Osteocyte (in vitro differentiated cells): ENCODE measurements at places on chromosomes 5 and 9. TPM values are rescaled to one million over a fixed set of nuclear protein-coding genes. Genes with fewer than 3 reads are reported as not detected.
A peak's percentile ranks its signal among the peaks of the same experiment; 100 is the strongest.

GRCh38 chr9:34252670-34253459 is 74.0 kb downstream of the UBAP1 start:
- DNase-seq = peak; percentile 88

- DNase-seq = no peak
These were observed 248.7 kb downstream of the TAF11L14 start for GRCh38 chr5:17882760-17883488.

GRCh38 chr9:117545846-117546245 is 131.0 kb upstream of the ASTN2 start:
- DNase-seq = no peak

- DNase-seq = no peak
These were observed 58.8 kb upstream of the GGTA1 start for GRCh38 chr9:121558473-121558872.

Gene PCA3
- not detected in 2 replicates for total RNA-seq

DNA sequence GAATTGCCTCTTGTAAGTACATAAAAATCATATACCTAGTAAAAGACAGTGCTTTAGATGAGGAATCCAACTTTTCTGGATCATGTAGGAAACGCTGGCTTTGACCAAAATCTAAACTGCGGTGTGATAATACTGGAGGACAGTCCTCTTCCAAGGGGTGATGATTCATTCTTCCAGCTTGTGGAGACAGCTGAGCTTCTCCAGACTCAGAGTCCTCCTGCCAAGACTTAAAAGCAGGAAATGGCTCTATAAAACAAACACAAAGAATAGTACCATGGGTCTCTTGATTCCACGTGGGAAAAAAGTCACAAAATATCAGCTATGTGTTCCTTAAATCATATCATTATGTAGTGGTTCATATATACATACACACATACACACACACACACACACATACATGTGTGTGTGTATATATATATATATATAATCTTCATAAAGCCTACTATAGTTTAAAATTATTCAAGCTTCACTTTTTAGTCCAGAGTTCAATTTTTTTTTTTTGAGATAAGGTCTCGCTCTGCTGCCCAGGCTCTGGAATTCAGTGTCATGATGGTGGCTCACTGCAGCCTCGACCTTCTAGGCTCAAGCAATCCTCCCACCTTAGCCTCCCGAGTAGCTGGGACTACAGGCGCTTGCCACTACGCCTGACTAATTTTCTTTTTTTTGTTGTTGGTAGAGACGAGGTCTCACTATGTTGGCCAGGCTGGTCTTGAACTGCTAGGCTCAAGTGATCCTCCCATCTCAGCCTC is 65.0 kb downstream of the PKD2L2 start:
- DNase-seq = no peak

Gene C5orf63
- 0.08 and 0.24 TPM in 2 replicates for total RNA-seq

GRCh38 chr9:92640398-92641091 is 29.4 kb downstream of the IPPK start:
- peak; percentile 80 for DNase-seq

DNA sequence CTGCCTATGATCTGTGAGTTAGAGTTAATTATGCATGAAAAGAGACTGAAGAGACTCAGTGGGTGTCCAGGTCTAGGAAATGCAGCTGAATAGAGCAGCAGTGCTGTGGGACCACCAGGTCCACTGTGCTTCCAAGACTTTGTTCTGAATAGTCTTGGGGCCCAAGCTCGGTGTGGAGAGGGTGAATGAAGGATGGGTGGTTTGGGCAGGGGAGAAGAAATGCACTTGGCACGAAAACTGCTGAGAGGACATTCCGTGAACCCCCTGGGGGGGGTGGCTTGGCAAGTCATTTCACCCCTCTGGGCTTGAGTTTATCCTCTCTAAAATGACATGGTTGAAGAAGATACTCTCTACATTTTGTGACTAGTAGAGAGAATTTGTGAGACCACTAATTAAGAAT is 36.0 kb upstream of the GOLPH3 start:
- DNase-seq = no peak

DNA sequence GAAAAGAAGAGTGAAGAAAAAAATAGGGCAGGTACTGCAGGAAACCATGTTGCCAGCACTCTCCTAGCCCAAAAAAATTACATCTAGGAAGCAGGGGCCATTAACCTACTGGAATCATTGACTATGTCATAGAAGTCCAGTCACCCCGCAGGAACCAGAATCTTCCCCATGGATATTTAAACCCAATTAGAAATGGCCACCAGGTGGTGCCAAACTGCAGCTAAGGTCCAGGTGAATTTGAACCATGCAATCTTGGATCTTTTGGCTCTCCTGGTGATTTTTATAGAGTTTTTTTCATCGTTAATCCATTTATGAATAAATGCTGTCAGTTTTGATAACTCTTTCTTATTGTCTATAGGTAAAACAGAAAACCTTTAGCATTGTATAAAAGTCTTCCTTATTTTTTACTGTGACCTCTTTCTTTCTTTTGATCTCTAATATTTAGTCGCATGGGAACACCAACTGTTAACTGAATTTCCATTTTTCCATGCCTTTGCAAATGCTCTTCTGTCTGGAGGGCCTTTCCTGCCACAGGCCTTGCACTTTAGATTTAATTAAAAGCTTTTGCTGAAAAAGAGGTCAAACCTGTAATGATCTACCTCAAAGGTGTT is 147.5 kb upstream of the FGF10 start:
- DNase-seq = no peak

Gene BTNL8
- total RNA-seq = not detected in 2 replicates

Gene GDA
- total RNA-seq = not detected in 2 replicates

Gene TOR2A
- 9.3 and 11.5 TPM in 2 replicates for total RNA-seq

DNA sequence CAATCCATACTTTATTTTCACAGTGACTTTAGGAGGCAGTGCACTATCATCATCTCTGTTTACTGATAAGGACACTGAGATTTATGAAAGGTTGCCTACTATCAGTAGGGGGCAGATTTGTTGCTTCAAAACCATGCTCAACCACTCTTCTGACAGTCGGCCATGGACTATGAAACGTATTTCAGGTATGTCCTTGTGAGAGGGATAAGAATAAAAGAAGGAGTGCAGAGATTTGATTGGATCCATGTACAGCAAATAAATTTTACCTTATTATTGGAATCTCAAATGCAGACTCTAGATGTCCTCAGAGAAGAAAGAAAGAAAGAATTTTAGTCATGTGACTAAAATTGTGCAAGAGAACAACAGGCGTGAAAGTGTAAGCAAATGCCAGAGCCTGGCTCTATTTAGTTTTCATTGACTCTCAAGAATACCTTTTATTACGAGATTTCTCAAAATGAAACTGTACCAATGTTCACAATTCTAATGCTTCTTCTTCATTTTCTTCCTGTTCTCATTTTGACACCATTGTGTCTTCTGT is 296.6 kb upstream of the RASA1 start:
- no peak for DNase-seq

- DNase-seq = no peak
These were observed 113.8 kb downstream of the TMC1 start for GRCh38 chr9:72635197-72635596.

DNA sequence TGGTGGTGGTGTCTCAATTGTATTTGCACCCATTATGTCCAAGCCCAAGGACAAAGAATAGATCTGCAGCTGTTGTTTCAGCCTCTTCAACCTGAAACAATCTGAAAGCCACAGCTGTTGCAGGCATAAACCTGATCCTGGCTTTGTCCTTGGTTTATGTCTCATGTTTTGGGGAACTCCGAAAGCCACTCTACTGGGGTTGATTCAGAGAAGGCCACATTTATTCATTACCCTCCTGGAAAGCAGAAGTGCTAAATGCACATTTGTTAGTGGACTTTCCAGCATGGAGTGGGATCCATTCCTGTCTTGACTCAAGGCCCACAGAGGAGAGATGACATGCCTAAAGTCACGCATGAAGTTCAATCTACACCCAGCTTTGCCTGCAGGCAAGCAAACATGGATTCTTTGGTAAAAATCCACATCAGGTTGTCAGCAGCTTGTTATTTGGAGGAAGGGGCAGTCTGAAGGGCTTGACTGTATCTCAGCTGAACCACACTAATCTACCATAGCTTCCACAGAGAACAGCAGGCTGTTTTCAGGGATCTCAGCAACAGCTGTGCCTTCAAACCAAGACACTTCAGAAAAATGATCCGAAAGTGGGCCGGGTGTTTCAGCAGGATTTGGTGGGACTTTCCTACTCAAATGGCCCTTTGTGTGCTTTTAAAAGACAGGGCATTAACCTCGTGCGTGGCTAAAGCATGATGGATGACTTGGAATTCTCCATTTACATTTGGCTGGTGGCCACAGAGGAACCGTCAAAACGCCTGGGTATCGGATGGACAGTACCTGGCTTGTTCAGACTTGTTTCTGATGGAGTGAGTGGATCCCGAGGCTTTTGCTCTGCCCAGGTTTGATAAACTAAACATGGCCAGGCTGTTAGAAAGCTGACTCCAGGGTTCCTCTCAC is 36.2 kb upstream of the ADAM19 start:
- DNase-seq = no peak

DNA sequence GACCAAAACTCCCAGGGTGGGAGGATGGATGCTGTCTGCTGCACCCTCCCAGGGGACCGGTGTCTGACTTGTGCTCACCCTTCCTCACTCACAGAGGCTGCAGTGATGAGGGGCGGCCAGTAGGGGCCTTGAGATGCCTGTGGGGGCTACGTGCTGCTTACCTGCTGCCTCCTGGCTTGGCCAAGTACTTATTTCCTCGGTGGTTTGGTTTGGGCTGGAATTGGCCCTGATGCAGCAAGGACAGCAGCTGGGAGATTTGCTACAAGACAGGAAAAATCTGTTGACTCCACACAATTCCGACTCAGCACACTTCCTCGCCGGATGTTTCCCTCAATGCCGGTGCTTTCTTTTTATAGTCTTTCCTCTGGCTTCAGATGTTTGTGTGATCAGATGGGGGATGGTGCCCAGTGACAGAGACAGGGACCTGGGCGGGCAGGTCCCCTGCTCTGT is 6.6 kb downstream of the PCDH12 start:
- DNase-seq = no peak

Gene FUT7
- 0.13 TPM in 1 of 2 replicates, not detected in the other for total RNA-seq

- no peak for DNase-seq
These were observed 38.3 kb downstream of the LRSAM1 start for GRCh38 chr9:127489471-127490115.

- DNase-seq = no peak
These were observed 18.4 kb upstream of the SLC44A1 start for GRCh38 chr9:105226055-105226454.

DNA sequence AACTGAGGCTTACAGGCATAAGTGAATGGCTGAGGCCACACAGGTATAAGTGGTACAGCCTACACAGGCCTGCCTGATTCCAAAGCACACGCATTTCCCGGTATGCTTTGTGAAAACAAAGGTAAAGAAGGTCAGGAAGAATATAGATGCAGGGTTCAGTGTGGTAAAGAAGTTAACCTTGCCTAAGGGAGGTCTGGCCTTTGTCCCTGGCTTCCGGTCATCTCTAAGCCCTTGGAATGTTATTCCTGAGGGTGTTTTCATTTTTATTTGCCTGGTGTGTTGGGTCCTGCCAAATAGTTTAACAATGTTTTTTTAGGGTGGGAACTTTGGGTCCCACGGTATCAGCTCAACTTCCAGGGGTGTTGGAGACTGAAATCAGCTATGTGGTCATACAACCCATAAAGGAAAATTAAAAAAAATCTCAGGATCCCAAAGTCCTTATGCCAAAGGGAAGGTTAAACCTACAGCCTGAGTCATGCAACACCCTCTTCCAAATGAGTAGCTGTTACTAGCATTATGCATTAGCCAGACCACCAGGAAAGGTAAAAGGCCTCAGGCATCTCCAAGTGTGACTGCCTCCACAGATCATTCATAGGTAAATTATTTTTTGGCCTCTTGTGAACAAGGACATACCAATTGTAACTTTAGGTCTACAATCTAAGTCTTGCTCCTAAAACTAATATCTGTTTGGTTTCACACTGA is 124.6 kb downstream of the ATP10B start:
- DNase-seq = no peak

Gene RASEF
- not detected in 2 replicates for total RNA-seq

- DNase-seq = no peak
These were observed 25.8 kb upstream of the COL15A1 start for GRCh38 chr9:98917746-98918487.

DNA sequence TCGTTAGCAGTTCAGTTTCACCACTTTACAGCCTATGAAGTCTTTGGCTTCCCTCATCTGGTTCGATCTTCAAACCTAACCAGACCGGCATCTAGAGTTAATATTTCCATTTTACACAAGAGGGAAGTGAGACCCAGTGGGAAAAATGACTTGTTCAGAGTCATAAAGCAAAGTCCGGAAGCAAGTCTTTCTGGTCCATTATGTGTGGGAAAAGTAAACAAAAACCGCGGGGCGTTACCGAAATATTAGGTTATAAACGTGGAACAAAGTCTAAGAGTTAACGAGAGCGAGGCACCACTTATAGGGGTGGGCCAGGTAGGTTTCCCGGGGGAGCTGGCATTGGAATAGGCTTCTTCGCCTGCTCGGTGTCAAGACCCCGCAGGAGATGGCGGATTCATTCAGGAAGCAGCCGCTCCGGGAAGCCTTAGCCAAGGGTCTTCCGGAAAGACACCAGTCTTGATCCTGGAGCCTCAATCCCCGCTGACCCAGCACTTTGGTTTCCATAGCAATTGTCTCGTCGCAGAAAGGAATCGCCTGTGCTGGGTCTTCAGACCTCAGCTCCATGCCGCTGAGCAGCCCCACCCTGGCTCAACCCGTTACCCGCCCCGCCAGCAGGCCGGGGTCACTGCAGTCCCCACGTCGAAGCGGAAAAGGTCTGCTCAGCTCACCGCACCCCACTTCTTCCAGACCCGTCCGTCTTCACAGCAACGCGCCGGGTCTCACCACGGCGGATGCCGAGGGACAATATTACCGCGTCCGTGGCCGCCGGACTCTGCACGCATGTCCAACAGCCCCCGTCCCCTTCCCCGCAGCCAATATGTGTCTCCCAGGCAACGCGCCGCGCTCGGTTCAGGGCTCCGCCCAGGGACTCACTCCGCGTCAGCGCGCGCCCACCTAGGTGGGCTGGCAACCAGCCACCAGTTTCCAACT is at the start of gene C5orf52:
Gene C5orf52, plus strand, starts transcription at position 872 of the 930 bp plus-strand sequence. CDS start 82 bp downstream, outside the sequence.
- peak; percentile 86 for DNase-seq

DNA sequence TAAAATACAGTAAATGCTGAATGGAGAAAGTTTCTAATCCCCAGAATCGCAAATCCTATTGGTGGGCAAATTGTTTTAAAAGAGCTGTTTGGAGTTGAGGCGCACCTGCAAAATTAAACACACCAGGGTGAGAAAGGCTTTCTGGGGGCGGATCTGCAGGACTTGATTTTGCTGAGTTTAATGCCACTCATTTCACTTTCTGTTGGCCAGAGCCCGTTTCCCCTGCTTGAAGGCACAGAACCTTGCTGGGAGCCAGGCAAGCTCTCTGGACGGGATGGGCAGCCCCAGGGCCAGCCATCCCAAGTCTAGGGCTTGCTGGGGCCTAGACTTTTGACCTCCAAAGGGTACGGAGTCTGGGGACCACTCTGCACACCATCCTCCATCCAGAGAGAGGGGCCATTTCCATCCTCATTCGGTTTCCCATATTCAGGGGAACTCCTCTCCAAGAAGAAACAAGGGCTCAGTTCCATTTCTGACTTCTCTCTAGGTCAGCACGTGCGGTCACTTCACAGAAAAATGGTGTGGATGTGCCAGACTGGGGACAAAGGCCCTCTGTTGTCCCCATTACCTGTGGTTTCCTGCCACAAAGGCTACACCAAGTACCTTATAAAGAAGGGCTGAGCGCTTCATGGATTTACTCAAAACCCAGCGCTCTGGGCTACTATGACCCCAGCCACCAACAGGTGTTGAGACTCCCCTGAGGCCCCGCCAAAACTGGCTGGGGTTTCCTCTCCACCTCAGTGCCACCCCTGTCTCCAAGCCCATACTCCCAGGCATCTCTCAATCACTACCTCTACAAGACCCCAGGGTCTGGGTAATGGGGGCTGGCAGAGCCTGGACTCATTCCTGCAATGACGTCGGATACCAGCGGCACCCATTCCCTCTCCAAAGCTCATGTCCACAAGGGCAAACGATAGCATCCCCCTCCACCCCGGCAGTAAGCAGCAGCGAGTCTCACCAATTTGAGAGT is 170.0 kb downstream of the AUH start:
- DNase-seq = peak; percentile 64

Gene EPB41L4A
- total RNA-seq = 2.6 and 2.7 TPM in 2 replicates
